ENCODE measurements at places on chromosomes 7 and 10.

DNA sequence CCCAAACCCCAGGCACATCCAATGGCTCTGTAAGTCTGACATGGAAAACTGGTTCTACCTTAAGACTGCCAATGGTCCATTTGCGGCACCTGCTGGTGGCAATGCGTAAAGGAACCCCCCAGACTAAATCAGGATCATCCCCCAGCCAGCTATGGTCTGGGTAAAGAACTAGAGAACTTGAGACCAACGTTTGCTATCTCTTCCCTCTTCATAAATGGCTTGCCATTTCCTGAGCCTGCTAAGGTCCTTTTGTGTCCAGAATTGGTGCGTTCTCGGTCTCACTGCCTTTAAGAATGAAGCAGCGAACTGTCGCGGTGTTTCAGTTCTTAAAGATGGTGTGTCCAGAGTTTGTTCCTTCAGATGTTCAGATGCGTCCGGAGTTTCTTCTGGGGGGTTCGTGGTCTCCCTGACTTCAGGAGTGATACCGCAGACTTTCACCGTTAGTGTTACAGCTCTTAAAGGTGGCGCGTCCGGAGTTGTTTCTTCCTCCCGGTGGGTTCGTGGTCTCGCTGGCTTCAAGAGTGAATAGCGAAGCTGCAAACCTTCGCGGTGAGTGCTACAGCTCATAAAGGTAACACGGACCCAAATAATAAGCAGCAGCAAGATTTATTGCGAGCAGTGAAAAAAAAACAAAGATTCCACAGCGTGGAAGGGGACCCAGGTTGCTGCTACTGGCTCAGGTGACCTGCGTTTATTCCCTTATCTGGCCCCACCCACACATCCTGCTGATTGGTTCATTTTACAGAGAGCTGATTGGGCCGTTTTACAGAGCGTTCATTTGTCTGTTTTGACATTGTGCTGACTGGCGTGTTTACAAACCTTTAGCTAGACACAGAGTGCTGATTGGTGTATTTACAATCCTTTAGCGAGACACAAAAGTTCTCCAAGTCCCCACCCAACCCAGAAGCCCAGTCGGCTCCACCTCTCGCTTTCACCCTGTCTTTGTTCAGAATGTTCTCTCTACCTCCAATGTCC, 95.4 kb downstream of the ELMO1 start:
- no peak for DNase-seq

GRCh38 chr7:81886211-81886764, 116.4 kb upstream of the HGF start:
- DNase-seq: no peak

GRCh38 chr10:82377608-82378007, 502.6 kb downstream of the NRG3 start:
- no peak for DNase-seq

DNA sequence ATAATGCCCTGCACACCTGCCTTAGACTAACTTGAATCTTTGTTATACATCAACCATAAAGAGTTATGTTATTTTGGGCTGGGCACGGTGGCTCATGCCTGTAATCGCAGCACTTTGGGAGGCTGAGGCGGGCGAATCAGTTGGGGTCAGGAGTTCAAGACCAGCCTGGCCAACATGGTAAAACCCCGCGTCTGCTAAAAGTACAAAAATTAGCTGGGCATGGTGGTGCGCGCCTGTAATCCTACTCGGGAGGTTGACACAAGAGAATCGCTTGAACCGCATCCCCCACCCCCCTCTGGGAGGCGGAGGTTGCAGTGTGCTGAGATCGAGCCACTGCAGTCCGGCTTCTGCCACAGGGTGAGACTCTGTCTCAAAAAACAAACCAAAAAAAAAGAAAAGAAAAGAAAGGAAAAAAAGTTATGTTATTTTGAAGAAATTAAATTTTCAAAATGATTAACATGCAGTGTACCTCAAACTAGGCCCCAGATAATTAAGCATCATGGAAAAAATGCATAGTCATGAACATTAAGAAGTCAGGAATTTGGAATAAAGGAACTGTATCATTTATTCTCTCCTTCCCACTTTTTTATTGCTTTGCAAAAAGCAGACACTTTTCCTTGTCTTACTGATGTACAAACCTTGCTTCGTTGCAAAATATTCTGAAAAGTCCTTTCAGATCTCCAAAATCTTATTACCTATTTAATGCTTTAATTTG, 43.3 kb downstream of the STAM start:
- DNase-seq: no peak

GRCh38 chr10:21803374-21803773, 200.2 kb downstream of the DNAJC1 start:
- no peak for DNase-seq

- peak; percentile 70 for DNase-seq
These were observed 12.1 kb downstream of the PDZD7 start for GRCh38 chr10:101018600-101019439.

- DNase-seq: no peak
These were observed 2.2 kb upstream of the GRIFIN start for GRCh38 chr7:2478399-2478785.

DNA sequence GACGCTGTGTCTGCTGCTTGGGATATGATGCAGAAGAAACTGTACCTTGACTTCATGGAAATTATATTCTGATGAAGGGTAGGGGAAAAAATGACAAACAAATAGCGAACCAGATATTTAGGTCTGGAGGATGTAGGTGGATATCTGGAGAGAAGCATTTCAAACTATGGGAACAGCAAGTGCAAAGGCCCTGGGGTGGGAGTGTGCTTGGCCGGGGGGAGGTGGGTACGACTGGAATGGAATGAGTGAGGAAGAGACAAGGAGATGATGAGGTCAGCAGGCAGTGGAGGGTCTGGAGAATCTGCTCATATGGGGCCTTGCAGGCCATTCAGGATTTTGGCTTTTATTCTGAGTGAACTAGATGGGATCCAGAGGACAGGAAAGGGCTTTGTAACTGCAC, 65.2 kb downstream of the TLL2 start:
- no peak for DNase-seq

DNA sequence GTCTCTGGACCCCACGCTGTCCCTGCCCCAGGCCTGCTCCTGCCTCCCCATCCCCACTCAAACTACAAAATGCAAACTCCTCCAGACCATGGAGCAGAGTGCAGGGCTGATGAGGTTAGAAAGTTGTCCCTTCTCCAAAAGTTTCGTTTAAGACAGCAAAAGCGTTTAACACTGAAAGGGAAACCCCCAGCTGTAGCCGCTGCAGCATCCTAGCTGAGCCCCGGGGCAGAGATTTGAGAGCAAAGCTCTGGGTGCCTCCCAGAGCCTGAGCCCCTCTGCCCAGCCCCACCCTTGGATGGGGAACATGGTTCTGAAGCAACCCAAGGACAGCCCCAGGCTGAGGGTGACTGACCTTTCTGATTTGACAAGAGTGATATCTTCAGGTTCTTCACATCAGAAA, 52.8 kb upstream of the ENO4 start:
- no peak for DNase-seq

GRCh38 chr10:124546957-124547646, 85.5 kb downstream of the LHPP start:
- DNase-seq: no peak

DNA sequence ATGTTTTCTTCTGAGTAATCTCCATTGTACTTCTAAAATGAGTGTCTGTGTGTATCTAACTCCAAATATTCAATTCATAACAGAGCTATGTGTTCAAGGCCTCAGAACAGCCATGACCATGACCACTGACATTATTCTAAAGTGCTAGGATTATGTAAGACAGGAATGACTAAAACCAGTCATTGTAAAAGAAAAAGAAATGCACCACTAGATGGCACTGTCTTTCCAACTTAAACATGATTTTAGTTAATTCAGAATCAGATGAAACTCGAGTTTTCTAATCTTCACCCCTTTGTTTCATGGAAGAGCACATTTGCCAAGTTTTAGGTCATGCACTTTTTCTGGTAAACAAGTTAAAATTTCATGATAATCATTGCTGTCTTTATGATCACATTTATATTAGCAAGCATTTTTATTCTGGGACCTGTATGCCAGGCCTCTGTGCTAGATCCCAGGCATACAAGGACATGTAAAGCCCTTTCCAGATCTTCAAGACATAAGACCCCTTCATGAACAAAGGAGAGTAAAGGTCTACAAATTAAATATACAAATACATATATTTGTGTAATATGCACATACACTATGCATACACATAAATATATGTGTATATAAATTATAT, 26.1 kb upstream of the RSU1 start:
- peak; percentile 27 for DNase-seq

- no peak for DNase-seq
These were observed 523.2 kb upstream of the IGFBP3 start for GRCh38 chr7:46444256-46444655.

- no peak for DNase-seq
These were observed 517.5 kb downstream of the DNAJB6 start for GRCh38 chr7:157854066-157854891.

DNA sequence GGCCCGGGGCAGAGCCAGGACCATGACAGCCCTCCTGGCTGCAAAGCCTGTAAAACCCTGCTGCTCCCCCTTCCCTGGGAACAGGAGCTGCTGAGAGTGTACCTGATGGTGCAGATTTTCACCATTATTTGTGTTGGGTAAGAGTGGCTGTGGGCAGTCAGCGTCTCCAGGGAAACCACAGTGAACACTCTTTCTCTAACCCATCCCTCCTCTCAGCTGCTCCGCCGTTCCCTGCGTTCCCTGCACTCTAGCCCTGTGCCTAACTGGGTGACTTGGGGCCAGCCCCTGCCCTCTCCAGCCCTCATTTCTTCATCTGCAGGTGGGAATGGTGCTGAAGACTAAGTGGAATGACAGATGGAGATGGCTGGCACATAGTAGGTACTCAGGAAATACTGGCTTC, 75.9 kb upstream of the PCBD1 start:
- DNase-seq: no peak

DNA sequence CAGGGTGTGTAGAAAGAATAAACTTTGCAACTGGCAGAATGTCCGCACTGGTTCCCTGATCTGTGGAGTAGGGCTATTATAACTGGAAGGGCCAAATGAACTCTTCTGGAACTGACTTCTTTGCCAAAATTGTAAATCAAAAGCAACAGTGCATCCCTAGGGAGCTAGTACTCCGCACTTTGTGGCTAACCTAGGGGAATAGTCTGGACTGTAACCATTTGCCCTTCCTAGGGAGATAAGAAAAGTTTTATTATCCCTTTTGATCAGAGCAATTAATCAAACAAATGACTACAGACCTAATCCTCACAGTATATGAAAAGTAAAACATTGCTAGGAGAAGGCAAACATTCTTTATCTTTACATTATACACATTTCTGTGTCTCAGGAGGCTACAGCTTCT, 45.5 kb upstream of the STEAP1B start:
- DNase-seq: no peak

- no peak for DNase-seq
These were observed 19.4 kb downstream of the SLK start for GRCh38 chr10:103986360-103986759.

- DNase-seq: no peak
These were observed 62.7 kb upstream of the ZPBP start for GRCh38 chr7:50155755-50156154.

DNA sequence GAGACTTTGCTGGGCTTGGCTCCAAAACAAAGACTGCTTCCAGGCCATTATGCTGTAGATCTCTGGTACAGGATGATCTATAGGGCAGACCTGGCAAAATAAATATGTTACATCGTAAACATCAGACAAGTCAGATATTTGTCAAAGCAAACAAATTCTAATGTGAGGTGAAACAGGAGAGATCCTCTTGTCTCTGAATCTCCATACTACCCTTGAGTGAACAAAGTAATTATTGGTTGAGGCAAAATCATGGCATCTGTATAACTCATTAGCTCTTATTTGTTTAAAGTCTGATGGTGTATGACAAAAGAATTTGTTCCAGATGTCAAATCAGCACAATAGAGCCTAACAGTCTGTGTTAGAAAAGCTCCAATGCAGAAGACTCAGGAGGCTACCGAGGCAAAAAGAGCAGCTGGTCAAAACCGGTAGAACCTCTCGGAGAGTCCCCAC, 1291.5 kb downstream of the TYW1 start:
- no peak for DNase-seq

GRCh38 chr7:91320366-91321078, 56.3 kb downstream of the FZD1 start:
- no peak for DNase-seq

GRCh38 chr10:79158402-79159097, 89.8 kb downstream of the ZMIZ1 start:
- peak; percentile 11 for DNase-seq

GRCh38 chr7:130341882-130342281, 2.7 kb upstream of the CPA5 start:
- DNase-seq: no peak

DNA sequence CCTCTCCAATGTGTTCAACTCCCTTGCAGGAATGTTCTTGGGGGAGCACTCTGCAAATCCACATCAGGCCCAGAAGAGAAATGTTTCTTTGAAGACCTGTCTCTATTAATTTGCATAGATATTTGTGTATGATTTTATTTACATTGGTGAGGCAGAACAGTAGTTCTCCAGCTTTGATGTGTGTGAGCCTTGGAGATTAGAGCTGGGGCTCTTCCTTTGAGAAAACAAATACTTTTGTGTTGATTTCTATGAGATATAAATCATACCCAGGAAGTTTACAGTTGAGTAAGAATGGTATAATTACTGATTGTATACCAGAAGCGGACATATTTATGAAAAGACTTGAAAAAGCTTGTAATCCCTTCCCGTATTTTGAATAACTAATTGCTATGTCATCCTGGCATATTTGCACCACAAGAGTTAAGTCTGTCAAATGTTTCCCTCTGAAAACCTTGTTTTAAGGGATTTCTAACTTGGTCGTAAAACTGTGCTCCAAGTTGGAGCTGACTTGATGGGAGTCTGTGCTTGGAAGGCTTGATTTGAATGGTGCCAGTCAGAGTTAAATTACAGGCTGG, 468.5 kb downstream of the LRMDA start:
- no peak for DNase-seq

DNA sequence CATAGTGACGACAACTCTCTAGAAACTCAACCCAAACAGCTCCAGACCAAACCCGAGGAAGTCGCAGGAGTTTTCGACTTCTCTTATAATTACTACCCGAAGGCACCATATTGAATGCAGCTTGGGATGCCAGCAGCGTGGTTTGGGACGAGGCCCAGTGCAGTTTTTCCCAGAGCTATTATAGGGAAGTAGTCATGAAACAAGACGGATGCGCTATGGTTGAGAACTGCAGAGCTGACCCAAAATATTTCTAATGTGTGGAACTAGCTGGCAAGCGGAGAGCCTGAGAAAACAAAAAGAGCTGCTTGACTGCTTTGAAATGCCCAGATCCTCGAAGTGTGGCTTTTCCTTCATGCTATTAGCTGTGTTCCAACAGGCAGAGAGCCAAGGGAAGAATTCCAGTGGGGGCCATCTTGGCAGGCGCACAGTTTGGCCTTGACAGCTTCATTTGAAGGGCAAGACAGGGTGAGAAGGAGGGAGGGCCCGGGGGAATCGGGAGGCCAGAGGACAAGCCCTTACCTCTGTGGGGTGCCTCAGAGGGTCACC, 122.7 kb downstream of the CUL2 start:
- DNase-seq: no peak
